GDM1 (cell line): ENCODE measurements at places on chromosomes 16 and 17.

GRCh38 chr16:14301169-14302030, 230.3 kb downstream of the MRTFB start:
- no peak for DNase-seq

- DNase-seq = no peak
These were observed 17.2 kb upstream of the PRM1 start for GRCh38 chr16:11298143-11298900.

DNA sequence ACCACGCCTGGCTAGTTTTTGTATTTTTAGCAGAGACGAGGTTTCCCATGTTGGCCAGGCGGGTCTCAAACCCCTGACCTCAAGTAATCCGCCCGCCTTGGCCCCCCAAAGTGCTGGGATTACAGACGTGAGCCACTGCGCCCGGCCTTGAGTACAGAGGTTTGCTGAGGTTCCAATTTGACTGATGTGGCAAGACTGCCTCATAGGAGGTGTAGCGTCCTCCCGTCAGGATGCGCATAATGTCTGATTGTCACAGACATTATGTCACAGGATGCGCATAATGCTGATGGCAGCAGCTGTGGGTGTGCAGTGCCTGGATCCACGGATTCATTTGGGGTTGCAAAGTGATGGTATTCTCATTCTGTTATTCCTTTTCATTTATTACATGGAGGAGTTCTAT, 45.2 kb downstream of the HAPSTR1 start:
- no peak for DNase-seq

DNA sequence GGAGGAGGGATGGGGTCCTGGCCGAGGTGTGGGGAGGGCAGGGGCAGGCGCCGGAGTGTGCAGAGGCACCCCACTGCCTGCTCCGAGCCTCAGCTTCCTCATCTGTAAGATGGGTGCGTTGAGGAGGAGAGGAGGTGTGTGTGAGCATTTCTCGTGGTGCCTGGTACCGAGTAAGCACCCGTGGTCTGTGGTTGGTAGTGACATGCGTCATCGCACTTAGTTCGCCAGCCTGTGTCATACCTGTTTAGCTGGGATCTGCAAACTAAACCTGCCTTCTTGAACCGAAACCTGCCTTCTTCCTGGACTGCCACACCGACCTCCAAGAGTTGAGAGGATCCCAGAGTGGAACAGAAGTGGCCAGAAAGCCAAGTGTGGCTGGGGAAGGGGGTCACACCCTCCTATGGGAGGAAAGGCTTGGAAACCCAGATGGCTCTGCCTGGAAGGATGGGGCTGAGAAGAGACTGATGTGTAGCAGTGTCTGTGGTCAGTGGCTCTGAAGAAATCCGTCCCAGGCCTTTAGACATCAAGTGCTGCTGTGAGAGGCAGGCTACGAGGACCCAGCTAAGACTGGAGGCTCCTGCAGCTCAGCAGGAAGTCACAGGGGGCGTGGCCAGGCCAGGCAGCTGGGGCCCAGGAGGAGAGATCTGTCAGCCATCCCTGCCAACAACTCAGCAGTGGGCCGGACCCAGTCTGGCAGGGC, 162.6 kb upstream of the PLCG2 start:
- no peak for DNase-seq

- peak; percentile 50 for DNase-seq
These were observed 38.1 kb downstream of the MRPS23 start for GRCh38 chr17:57811638-57812280.

DNA sequence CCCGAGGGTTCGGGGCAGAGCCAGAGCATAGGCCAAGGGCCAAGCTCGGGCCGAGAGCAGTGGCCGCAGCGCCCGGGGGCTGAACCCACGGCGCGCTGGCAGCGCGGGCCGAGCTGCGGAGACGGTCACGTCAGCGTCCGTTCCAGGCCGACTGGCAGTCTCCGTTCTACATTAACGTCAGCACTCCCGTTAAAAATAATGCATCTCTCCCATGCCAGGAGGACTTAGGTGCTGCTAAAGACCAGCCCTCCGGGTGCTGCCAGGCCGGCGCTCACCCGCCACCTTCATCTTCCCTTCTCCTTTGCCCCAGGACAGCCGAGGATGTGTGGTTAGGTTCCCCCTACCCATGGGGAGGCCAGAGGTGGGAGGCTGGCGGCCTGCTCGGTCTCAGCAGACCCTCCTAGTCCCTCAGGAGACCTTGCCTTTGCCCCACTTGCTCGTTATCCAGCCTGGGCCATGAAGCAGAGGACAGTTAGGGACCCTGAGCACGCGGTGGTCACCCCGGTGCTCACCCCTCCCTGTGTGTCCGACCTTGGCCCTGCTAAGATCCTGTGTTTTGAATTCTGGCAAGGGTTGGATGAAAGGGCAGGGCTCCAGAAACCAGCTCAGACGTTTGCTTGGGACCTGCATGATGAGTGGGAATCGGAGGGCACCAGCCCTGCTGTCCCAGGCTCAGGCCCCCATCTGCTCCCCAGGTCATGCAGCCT, 572 bp downstream of the MPG start:
- no peak for DNase-seq

- no peak for DNase-seq
These were observed 176.2 kb upstream of the FOXF1 start for GRCh38 chr16:86334079-86334635.

GRCh38 chr17:33739714-33740113, 446.6 kb upstream of the ASIC2 start:
- DNase-seq = no peak

- DNase-seq = no peak
These were observed 65.9 kb downstream of the EMP2 start for GRCh38 chr16:10514369-10515055.

GRCh38 chr16:49924078-49924477, 68.2 kb upstream of the ZNF423 start:
- DNase-seq = no peak

DNA sequence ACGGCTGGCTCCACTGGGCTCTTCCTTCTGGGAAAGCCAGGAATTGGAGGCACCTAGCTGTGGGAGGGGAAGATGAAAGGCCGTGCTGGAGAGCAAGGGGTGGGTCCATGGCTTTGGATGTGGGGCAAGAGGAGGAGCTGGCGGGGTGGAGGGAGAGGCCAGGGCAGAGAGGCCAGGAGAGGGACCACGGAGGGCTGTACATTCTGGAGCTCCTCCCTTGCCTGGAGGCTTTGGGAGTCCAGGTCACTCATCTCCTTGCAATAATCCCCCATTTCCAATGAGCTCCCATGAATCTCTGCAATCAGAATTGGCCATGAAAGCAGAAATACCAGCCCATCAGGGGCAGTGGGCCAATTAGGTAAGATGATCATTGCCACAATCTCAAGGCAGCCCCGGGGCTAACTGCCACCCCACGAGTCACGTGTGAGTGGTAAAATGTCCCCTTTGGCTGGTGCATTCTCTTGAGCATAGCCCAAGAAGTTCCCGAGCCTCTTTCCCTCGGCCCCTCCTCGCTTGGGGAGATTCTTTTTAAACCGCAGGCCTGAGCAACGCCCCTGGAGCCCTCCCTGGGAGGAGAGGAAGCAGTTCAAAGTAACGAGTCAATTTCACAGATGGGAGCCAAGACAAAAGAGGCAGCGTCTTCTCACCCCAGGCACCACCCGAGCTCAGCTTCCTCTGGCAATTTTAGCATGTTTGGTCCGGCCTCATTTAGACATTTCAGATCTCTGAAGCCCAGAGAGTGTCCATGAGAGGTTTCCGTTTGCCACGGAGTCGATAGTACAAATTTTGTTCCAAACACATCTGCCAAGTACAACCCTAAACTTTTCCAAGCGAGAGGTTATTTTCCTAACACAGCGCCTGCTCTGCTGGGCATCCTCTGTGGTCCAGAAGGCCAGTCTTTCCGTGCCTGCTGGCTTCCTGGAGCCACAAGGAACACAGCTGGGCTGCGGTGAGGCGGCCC, 13.4 kb downstream of the RTN4RL1 start:
- DNase-seq = peak; percentile 34

DNA sequence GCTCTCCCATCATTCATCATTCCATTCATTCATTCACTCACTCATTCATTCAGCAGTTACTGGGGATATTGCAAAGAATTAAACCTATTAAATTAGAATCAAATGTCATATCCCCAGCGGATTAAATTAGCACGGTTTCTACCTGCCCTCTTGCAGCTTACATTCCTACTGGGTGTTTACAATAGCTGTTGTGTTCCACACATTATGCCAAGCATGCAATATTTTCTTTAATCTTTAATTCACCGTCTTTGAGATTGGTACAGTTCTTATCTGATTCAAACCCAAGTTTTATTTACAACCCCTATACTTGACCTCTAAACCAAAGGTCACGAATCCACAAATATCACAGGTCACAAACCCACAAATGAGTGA, 727 bp upstream of the USP31 start:
- no peak for DNase-seq

GRCh38 chr17:60597297-60597696, 2.7 kb upstream of the PPM1D start:
- DNase-seq = no peak

DNA sequence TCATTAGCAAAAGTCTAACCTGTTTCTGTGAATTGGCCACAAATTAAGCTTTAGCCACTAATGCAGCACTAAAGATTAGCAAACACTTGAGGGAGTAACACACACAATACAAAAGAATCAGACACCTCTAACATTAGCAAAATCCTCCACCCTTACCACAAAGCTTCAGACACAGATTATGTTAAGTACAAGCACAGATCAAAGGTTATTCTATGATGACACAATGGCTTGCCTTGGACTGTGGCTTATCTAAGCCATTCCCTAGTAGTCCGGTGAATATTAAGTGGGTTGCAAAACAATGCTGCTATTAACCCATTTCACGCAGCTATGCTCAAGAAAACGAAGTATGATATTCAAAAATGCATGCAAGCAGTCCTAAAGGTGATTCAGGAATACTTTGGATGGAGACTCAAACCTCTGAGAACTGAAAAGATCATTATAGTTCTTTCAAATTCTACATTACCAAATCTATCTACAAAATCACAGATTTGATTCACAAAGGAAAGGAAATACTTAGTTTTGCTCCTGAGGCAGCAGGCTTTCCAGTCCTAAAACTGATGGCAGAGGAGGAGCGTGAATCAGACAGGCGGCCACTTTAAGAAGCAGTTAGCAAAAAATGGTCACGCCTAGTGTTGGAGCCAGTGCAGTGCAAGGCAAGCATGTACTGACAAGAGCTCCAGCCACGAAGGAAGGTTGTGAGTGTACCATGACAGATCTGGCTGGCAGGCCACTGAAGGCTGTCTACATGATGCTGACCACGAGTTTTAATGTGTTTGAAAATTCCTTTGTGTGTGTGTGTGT, 67.2 kb downstream of the PARN start:
- no peak for DNase-seq

DNA sequence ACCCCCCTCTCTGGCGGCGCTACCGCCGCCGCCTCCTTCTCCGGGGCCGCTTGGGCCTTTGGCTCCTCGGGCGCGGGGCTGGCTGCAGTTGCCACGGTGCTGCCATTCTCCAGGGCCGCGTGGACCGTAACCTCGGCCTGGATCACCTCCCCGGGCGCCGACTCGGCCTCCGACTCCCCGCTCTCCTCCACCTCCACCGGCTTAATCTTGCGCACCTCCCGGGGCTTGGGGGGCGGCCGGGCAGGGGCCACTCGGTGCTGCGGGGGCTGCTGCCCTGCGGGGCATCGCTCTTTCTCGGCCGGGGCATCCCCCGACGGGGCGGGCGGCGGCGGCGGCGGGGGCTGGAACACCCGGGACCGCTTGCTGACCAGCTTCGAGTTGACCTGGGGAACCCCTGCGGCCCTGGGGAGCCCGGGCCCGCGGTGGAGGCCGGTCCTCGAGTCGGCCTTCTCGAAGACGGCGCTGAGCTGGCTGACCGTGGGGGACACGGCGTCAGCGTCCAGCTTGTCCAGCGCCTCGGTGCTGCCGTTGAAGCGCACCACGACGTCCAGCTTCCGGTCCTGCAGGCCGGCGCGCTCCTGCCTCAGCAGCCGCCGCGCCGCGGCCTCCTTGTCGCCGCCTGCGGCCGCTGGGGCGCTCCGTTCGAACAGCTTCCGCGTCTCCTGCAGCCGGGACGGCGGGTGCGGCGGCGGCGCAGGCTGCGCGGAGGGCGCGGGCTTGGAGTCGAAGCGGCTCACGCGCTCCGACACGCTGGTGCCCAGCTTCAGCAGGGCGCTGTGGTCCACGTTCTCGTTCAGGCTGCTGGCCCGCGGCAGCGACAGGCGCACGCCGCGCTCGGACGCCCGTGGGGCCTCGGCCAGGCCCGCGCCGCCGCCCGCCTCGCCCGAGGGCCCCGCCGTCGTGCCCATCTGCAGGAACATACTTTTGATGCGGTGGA, 792 bp downstream of the PPP1R9B start:
- no peak for DNase-seq

DNA sequence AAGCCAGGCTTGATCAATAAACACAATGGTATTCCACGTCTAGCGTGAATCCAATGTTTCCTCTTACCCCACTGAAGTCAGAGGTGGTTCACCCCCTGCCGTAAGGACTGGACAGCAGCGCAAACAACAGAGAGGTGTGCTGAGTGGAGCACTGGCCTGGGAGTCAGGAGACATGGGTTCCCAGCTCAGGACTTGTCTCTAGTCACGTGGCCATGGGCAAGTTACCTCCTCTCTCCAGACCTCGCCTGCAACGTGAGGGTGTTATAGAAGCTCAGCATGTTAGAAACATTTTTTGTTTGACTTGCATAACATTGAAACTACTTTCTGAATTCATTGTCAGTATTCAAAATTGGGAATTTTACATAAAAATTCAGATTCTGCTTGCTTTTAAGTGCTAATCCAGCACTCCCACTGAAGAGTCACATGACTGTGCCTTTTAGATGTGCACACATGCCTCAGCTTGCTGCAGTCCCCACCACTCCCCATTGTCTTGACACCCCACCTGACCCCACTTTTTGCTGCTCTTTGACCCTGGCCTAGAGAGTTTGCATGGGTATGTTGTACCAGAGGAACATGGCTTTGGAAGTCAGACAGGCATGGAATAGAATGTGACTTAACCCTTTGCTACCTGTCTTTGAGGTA, 8.8 kb upstream of the CPNE2 start:
- DNase-seq = no peak

GRCh38 chr17:33115366-33115765, 123.7 kb downstream of the SPACA3 start:
- no peak for DNase-seq

DNA sequence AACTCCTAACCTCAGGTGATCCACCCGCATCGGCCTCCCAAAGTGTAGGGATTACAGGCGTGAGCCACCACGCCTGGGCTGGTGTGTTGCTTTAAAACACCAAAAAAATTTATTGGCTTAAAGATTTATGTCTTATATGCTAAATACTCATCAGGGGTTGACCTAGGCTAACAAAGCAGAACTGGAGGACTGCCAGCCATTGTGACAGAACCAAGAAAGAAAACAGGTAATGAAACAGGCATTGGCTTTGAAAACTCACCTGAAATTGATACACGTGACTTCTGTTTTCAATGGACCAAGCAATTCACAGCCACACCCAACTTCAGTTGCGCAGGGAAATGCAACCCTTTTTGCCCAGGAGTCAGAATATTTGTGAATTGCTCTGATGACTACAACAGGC, 4.9 kb upstream of the PHAF1 start:
- no peak for DNase-seq

- no peak for DNase-seq
These were observed 56.5 kb upstream of the CIBAR2 start for GRCh38 chr16:85168732-85169256.
